Hair follicle dermal papilla cell (primary cell): ENCODE measurements at places on chromosomes 7 and 10. TPM values are rescaled to one million over a fixed set of nuclear protein-coding genes. Genes with fewer than 3 reads are reported as not detected.

The NACAD gene
- total RNA-seq = 3.5 and 4.5 TPM in 2 replicates

The CPEB3 gene
- 0.81 and 0.85 TPM in 2 replicates for total RNA-seq

The ZNF680 gene
- 6.2 and 8.8 TPM in 2 replicates for total RNA-seq

The LOXL4 gene
- 93.3 and 135 TPM in 2 replicates for total RNA-seq

The ZNF775 gene
- 5.4 and 6.2 TPM in 2 replicates for total RNA-seq

The EBLN1 gene
- not detected in 2 replicates for total RNA-seq

The ZDHHC16 gene
- total RNA-seq = 58.9 and 63.1 TPM in 2 replicates

The MOGAT3 gene
- total RNA-seq = not detected in 2 replicates

The AKR1C8 gene
- not detected in 2 replicates for total RNA-seq

The CDHR1 gene
- total RNA-seq = under 0.01 and 0.12 TPM in 2 replicates

The OR6B1 gene
- not detected in 2 replicates for total RNA-seq

The OPN1SW gene
- total RNA-seq = not detected in 2 replicates
